ENCODE measurements at places on chromosomes 6 and 20.
A peak's percentile ranks its signal among the peaks of the same experiment; 100 is the strongest.

GRCh38 chr6:146289816-146290588 lies 253.6 kb upstream of the RAB32 start:
- no peak for DNase-seq

GRCh38 chr6:14804001-14804784 lies 441.7 kb upstream of the JARID2 start:
- no peak for DNase-seq

DNA sequence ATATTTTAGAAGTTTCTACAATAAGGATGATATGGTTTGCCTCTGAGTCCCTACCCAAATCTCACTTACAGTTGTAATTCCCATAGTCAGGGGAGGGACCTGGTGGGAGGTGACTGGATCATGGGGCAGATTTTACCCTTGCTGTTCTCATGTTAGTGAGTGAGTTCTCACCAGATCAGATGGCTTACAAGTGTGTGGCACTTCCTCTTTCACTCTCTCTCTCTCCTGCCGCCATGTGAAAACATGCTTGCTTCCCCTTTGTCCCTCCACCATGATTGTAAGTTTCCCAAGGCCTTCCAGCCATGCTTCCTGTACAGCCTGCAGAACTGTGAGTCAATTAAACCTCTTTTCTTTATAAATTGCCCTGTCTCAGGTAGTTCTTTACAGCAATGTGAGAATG lies 527.5 kb upstream of the ID4 start:
- peak; percentile 45 for DNase-seq

- no peak for DNase-seq
Observed at GRCh38 chr6:155493694-155494143, 38.1 kb upstream of the NOX3 start.

GRCh38 chr20:22582386-22582963 lies 1.9 kb downstream of the FOXA2 start:
- no peak for DNase-seq

GRCh38 chr20:44970243-44970757 lies 4.0 kb downstream of the STK4 start:
- DNase-seq, result peak; percentile 51

DNA sequence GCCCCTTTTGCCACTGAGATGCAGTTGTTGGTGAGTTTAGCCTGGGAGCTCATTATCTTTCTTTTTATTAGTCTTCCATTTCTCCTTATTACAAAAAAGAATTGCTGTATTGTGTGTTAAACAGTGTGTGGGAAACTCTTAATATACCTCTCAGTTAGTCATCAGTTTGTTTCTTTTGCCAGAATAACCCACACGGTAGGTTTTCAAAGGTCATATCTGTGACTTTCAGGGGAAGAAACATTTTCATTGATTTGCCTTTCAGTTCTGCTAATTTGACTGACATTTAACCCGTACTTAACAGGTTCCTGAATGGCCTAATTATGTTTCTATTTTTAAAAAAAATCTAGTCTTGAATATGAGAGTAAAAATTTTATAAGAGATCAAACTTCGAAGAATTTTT lies 145.3 kb downstream of the KHDC1L start:
- no peak for DNase-seq

DNA sequence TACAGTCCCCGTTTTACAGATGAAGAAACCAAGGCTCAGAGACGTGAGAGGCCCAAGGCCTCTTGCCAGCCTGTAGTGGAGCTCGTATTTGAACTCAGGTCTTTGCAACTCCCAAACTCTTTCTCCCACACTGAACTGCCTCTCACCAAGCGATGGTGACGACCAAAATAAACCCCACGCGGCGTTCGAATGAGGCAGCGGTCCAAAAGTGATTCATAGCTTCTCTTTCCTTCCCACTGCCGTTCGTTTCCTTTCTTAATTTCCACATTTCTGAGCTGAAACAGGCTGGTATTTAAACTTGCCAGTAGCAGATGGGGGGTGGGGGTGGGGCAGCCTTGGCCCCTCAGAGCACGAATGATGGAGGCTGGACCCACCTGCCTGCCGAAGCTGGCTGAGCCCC lies 252.9 kb upstream of the KCNG1 start:
- no peak for DNase-seq

DNA sequence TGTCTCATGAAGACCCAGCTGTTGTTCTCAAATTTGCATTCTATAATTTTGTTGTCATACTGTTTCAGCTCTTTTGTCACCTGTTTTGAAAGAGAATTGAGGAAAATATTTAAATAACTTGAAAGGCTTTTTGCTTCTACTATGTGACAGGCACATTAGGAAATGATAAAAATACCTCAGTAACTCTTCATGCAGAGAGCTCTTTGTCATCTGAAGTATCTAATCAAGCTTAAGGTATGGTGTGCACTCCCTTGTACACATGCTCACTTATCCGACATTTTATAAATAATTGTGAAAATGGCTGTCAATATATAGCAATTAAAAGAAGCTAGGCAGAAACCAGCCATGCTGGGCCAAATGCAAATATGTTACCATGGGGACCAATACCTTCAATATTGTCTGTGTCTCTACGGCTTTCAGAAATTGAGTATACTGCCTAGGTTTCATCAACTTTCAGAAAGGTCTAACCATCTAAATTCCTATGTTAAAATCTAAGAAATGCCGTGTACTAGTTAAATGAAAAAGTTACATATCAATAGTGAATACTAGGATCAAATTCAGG lies 349.0 kb downstream of the RNGTT start:
- DNase-seq, result peak; percentile 56

- no peak for DNase-seq
Observed at GRCh38 chr20:49685161-49685601, 28.5 kb downstream of the B4GALT5 start.

- no peak for DNase-seq
Observed at GRCh38 chr6:150734235-150734634, 131.3 kb upstream of the MTHFD1L start.

- DNase-seq, result no peak
Observed at GRCh38 chr6:5199702-5200101, 61.0 kb downstream of the LYRM4 start.

- no peak for DNase-seq
Observed at GRCh38 chr6:151239603-151240035, at the start of gene AKAP12. AKAP12 (plus strand) TSS chr6:151239967; CDS start chr6:151240563, 596 bp downstream.

- no peak for DNase-seq
Observed at GRCh38 chr6:129552413-129552812, 157.6 kb downstream of the ARHGAP18 start.

GRCh38 chr20:60295214-60295613 lies 337.0 kb downstream of the CDH26 start:
- no peak for DNase-seq

DNA sequence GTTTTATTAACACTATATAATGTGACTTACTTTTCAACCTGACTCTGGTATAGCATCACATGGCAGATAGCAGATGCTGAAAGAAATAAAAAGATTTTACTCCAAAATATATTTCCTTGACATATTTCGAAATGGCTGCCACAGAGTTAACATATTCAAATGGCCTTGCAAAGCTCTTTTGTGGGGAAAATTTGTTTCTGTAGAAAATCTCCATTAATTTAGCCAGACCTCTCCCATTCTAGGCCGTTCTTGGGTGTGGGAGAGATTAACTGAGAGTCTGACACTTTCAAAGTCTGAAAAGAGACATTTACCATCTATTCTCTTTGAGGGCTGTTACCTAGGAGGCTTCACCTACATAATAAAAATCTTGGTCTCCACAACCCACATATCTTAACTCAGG lies 217.2 kb downstream of the OTOR start:
- no peak for DNase-seq

DNA sequence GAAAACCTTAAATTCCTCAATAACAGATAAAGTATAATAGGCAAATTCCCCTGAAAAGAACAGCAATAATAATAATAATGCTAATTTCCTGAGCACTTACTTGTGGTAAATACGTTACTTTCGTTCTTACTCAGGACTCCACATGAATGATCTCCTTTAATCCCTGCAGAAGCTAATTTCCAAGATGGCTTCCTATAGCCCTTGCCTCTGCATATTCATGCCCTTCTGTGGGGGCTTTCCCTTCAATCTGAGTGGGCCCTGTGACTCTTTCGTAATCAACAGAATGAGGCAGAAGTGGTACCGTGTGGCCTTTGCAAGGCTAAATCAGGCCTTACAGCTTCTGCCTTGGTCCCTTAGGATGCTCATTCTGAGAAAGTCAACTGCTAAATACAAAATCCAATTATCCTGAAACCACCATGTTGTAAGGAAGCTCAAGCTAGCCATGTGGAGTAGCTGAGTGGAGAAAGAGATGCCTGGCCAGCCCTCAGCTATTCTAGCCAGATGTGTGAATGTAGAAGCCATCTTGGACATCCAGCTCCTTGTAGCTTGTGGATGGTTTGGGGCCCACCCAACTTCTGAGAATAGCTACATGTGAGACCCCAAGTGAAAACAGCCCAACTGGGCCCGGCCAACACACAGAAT lies 50.5 kb downstream of the MCUR1 start:
- DNase-seq, result peak; percentile 26

GRCh38 chr6:11434565-11435326 lies 102.8 kb upstream of the TMEM170B start:
- no peak for DNase-seq

GRCh38 chr6:11814106-11814505 lies 35.5 kb upstream of the ADTRP start:
- DNase-seq, result no peak

- no peak for DNase-seq
Observed at GRCh38 chr20:59575653-59576052, 28.7 kb upstream of the PHACTR3 start.

GRCh38 chr6:108748959-108749358 lies 99.3 kb upstream of the ARMC2 start:
- no peak for DNase-seq

Data from NAMALWA (cell line).